ENCODE measurements at places on chromosomes 11 and 22.

- DNase-seq: no peak
Measured at GRCh38 chr11:4125141-4125540, 30.5 kb downstream of the RRM1 start.

DNA sequence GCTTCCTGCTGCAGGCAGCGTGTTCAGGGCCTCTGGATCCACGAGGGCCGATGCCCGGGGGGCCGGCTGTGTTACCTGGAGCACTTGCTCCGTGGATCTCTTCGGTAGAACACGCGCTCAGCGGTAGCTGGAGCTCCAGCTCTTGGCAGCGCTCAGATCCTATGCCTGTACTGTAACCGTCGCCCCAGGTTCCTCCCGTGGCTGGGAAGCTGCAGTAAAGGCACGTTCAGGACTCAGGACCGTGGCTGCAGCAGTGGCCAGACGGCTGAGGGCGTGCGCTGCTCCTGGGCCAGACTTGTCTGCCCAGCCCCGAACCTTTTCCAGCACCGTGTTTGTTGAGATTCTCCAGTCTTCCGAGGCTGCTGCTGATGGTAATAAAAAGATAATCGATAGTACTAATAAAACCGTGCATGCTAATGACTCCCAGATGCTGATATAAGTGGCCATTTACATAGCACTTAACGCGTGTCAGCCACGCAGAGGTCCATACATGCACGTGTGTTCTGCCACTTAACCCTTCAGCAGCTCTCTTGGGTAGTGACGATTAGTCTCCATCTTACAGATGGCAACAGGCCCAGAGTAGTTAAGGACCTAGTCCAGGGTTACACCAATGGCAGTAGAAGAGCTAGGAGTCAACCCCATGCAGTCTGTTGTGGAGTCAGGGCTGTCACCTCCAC, 1.4 kb downstream of the MOV10L1 start:
- DNase-seq: no peak

- DNase-seq: peak; percentile 31
Measured at GRCh38 chr22:17785185-17786184, 11.2 kb upstream of the BID start.

DNA sequence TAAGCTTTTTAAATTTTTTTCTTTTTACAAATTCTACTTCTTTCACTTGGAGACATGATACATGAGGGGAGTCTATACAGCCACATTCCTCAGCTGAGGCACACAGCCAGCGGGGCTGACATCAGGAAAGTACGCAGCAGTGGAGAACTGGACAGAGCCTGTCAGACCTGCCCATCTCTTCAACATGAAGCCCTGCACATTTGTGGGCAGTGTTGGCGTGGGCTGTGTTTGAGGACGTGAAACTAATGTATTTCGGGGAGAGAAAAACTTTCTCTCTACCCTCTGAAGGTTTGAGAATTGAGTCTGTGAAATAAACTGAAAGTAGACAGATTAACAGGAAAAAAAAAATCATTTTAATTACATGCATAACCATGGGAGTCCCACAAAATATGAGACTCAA, 84.8 kb upstream of the HTATIP2 start:
- DNase-seq: no peak

GRCh38 chr11:76798671-76799065, 15.5 kb downstream of the TSKU start:
- no peak for DNase-seq

DNA sequence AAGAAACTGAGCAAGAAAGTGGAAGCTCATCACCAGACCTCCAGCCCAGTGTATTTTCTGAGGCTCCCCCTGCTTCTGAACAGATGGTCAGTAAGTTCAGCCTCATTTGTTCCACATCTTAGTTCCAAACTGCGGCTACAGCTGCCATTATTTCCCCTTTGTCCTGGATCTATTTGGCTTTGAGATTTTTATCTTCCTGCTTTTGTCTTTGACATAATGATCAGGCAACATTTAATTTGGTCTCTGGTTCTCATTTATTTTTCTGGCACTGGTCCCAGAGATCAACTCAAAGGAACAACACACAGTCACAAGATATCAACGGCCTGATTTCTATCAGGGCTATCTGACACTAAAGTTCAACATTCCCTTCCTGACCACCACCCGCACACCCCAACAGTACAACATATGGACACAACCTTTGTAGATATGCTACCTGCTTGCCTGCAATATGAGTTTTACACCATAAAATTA, 137.5 kb downstream of the FAM76B start:
- DNase-seq: no peak

DNA sequence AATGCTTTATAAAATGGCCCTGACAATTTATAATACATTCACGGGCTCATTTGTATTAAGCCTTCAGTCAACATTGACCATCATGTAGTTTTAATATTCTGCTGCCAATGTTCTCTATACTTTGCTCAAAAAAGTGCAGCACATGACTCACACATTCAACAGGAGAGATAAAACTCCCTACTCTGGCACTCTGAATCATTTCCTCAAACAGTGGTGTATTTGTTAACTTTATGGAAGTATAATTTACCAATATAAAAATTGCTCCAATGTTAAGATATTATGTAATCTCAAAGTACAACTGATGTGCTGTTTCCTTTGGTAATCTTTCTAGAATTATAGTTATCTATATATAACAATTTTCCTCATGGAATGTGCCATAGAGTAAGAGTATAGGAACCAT, 39.9 kb downstream of the MAML2 start:
- no peak for DNase-seq

GRCh38 chr11:3902441-3902840, 47.0 kb downstream of the STIM1 start:
- no peak for DNase-seq

GRCh38 chr11:93498161-93498560, 45.0 kb downstream of the SMCO4 start:
- no peak for DNase-seq

DNA sequence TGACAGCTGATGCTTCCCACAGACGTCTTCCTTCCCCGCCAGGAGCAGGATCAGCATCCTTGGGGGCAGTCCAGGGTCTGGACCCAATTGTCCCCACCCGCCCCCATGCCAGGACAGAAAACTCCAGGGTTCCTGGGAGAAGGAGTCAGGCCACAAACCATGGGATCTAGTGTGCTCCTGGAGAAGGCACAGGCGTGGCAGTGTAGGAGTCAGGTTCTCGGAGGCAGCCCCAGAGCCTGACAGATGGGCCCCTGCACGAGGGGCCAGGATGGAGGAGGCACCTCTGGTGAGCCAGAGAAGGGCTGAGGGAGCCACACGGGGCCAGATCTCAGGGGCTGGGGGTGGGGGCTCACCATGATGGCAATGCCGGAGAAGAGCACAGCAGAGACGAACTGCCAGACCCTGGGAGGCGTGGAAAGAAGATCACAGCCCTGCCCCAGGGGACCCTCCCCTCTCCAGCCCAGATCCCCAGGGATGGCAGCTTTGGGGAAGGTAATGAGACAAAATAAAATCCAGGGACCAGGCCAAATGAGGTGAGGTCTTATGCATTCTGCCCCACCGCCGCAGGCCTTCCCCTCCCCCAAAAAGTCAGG, 13.6 kb downstream of the TP53I11 start:
- DNase-seq: no peak

DNA sequence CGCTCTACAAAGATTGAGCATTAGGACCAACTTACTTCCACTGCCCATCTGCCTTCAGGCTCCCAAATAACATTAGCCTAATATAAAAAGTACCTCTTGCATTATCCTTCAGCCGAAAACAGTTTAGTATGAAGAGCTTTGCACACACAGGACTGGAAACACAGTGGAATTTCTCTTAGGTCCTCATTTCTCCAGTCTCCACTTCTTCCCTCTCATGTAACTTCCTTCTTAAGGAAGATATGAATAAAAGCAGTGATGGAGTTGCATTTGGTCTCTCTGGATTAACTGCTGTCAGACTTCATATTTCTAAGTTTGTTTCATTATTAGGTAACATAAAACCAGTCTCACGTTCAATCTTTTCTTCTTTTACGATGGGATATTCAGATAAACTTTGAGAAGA, 5.6 kb upstream of the MPEG1 start:
- no peak for DNase-seq

GRCh38 chr22:39776295-39777009, 117.1 kb downstream of the ENTHD1 start:
- no peak for DNase-seq

GRCh38 chr11:129803533-129803932, 12.1 kb upstream of the TMEM45B start:
- DNase-seq: no peak

DNA sequence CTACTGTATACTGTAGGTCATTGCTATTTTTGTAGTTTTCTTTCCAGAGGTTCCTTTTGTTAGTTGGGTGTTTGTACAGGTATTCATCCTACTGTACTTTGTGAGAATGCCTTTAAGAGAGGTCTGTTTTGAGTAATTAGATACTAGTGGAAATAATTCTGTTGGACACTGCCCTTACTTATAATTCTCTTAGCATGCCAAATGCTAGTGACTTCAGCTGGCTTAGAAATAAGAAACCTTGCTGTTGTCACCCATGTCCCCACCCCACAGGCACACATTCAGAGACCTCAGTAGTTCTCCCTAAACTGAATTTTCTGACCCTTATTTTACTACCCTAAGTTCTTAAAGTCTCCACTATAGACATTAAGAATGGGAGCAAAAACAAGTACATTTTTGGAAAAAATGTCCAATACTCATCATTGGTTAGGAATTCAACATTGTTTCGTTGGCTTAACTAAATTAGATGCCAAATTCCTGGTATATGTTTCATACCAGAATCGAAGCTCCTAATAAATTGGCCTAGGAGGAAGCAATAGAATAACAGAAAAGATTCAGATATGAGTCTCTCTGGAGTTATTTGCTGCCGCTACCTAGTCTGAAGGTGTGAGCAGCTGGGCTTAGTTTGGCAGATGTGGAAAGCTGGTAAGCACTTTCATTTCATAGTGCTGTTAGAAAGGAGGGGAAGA, 28.4 kb downstream of the ZNF143 start:
- peak; percentile 35 for DNase-seq

DNA sequence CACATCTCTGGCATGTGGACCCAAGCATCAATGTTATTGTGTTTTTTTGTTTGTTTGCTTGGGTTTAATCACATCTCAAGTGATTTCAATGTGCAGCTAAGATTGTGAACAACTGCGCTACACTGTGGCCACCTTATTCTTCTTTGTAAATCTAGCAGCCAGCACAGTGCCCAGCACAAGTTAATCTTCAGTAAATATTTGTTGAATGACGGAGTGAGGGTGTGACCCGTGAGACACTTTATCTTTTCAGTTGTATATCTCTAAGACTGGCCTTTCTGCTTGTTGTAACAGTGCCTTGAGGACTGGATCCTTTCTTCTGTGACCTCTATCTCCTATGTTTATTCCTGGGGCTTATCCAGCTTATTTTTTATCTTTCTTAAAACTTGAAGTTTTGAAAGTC, 21.4 kb upstream of the AMOTL1 start:
- no peak for DNase-seq

GRCh38 chr11:128520888-128521681, 66.3 kb downstream of the ETS1 start:
- DNase-seq: no peak

- DNase-seq: no peak
Measured at GRCh38 chr11:74400606-74401005, 2.4 kb upstream of the PGM2L1 start.

DNA sequence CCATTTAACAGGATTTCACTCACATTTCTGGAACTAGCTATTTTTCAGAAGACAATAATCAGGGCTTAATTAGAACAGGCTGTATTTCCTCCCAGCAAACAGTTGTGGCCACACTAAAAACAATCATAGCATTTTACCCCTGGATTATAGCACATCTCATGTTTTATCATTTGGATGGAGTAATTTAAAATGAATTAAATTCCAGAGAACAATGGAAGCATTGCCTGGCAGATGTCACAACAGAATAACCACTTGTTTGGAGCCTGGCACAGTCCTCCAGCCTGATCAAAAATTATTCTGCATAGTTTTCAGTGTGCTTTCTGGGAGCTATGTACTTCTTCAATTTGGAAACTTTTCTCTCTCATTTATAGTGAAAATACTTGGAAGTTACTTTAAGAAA, 9.2 kb downstream of the PRSS23 start:
- no peak for DNase-seq

DNA sequence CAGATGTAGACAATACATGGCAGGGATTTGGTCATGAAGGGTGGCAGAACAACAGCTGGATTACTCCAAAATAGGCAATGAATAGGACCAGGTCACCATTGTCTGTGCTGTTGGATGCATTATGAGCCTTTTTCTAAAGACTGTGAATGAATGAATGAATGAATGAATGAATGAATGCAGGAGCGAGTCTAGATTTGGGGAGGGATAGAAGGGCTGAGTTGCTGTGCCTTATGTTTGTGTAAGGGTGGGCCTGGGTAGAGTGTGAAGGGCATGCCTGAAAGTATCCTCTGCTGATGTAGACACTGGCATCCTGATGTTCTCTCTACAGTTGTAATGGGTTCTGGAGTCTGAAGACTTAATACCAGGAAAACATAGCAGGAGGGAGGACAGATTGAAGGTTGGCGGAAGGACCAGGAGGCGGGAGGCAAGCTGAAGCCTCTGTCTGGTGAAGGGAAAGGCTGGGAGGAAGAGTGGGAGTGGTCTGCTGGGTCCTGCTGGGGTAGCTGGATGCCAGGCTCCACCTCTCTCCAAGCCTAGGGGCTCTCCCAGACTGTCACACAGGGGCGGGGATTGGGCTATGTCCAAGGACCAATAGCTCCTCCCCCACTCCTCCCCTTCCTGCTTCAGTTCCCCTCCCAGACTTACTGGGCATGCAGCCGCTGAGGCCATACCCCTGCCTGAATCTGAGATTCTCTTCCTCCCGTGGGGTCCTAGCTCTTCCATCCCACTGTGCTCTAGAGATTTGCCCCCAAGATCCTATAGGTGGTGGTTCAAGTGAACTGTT, 4.8 kb downstream of the TRIM3 start:
- DNase-seq: peak; percentile 97

GRCh38 chr22:37563153-37564081, 3.1 kb downstream of the CDC42EP1 start:
- peak; percentile 71 for DNase-seq

- DNase-seq: no peak
Measured at GRCh38 chr11:1468002-1468401, 18.6 kb downstream of the MOB2 start.

GRCh38 chr11:33713151-33713855, 12.7 kb upstream of the C11orf91 start:
- no peak for DNase-seq

- DNase-seq: peak; percentile 58
Measured at GRCh38 chr22:46576556-46577367, 39.3 kb upstream of the CELSR1 start.

- DNase-seq: no peak
Measured at GRCh38 chr11:23112390-23112789, 252.1 kb upstream of the CCDC179 start.

DNA sequence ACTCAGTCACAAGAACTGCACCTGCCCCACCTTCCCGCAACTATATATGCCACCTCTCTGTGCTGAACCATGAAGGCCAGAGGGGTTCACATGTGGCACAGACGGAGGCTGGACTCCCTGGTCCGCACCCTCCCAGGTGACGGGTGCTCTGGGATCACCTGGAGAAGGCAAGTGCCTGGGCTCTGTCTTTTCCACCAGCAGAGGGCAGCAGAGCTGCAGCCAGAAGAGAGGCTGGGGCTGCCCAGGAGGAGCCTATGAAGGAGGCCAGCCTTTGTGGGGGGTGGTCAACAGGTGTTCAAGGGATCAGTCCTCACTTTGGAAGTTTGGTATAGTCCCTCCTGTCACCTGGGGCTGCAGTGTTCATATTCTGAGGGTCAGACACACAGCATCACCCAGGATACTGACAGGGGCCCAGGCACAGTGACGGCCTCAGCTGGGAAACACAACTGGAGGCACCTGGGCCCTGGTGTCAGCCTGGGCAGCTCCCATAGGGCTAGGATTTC, 39.2 kb upstream of the IGLL5 start:
- peak; percentile 11 for DNase-seq

Data from H54 (cell line).